ENCODE measurements at places on chromosomes 12 and 14.

DNA sequence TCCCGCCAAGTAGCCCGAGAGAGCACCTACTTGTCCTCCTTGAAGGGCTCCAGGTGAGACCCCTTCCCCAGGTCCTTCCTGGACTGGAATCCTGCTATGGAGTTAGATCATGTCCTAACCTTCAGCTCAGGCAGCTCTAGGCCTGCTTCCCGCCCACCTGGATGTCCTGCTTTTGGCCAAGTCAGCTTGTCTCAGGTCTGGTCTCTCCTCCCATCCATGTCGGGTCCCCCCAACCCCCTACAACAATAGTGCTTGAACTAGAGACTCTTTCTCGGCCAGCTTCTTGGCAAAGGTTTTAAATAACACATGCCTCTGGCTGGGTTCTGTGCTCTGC lies 3.6 kb downstream of the NAB2 start:
- DNase-seq: no peak

GRCh38 chr14:93954900-93955849 lies 21.2 kb downstream of the ASB2 start:
- DNase-seq: no peak

- DNase-seq: no peak
These were observed 73.2 kb downstream of the PLEKHG3 start for GRCh38 chr14:64777461-64777860.

GRCh38 chr12:4817880-4818279 lies 91.8 kb upstream of the KCNA1 start:
- no peak for DNase-seq

DNA sequence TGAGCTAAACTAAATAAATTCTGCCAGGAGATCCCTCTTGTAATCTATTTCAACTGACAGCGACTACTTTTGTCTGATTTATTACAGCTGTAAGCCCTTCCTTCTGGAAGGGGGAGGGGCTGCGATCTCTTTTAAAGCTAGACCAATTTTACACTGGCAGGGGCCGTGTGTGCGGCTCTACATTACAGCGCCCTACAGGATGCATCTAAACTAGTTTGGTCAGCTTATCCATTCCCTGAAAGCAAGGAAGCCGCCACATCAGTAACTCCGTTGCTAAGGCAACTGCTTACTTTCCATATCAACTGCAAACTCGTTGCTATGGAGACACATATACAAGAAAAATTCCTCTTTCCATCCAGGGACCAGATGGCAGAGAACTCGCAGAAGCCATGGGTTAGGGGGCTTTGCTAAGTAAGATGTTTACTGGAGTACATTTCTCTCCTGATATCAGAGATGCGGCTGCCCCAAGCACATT lies 17.4 kb downstream of the FOXN3 start:
- peak; percentile 76 for DNase-seq

- DNase-seq: no peak
These were observed 119.5 kb downstream of the PLEKHA5 start for GRCh38 chr12:19248929-19249602.

- DNase-seq: no peak
These were observed 37.7 kb downstream of the CCDC177 start for GRCh38 chr14:69536971-69537370.

GRCh38 chr14:75144944-75145343 lies 18.1 kb upstream of the NEK9 start:
- no peak for DNase-seq

DNA sequence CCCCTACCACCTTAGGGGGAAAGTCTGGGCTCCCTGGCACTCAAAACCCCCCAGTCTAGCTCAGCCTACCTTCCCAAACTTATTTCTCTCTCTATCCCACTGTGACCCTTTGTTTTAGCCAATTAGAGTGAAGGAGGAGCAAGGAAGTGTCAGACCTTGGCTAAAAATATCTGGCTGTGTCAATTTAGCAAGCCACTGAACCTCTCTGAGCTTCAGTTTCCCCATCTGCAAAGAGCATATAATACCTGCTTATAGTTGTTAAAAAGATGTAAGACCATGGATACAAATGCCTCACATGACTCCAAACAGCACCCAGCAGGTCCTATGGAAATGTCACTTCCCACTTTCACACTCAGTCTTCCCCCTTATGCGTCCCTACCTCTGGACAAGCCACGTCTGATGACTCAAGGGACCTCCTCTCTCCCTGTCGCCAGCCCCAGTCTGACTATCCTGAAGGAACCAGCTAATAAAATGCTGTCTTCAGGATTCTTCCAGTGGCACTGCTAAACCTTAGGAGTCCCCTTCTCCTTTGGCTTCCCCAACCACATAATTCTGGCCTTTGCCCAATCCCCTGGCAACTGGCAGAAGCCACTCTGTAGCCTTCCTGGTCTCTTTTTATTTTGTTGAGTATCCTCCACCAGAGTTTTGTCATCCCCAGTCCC lies 19.3 kb downstream of the FOXN3 start:
- DNase-seq: no peak

DNA sequence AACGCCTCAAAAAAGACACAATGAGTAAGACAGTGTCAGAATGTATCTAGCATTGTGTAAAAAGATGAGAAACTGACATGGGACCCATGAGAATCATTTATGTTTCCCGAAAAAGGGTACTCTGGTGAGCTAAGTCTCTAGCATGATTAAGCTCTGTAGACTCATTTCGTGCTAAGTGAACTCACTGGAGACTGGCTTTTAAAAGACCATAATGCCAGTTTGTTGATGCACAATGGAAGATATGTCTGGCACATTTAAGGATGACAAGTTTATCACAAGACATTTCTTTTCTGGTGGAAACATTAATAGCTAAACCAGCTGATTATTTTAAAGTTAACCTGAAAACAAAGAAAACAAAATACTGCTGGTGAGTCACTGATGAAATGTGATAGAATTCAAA lies 233.5 kb downstream of the SLC2A13 start:
- DNase-seq: no peak

DNA sequence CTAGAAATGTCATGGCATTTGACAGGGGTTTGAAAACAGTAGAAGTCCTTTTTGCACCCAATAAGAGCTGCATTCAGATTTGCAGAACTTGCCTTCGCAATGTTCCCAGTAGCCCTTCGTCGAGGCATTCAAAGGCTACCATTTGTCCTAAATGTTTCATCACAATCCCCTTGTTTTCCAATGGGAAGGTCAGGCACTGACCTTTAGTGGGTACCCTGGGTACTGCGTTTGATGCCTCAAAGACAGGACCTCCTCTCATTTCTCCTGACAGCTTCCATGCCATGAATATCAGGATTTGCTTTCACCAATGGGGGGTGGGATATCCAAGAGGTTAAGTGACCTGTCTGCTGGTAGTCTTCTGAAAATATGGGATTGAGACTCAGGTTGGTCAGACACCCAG lies 1063.1 kb downstream of the BCL11B start:
- DNase-seq: no peak

- DNase-seq: no peak
These were observed 23.5 kb downstream of the FGF23 start for GRCh38 chr12:4356041-4356327.

GRCh38 chr12:101372431-101372830 lies 35.1 kb downstream of the ARL1 start:
- no peak for DNase-seq

- DNase-seq: no peak
These were observed 137.8 kb downstream of the ADGRD1 start for GRCh38 chr12:131091413-131091975.

GRCh38 chr12:31897781-31898503 lies 61.3 kb upstream of the RESF1 start:
- DNase-seq: no peak

GRCh38 chr14:106826833-106827369 lies 1300.5 kb downstream of the TMEM121 start:
- DNase-seq: no peak

- DNase-seq: no peak
These were observed 49.4 kb downstream of the DPF3 start for GRCh38 chr14:72844524-72844923.

DNA sequence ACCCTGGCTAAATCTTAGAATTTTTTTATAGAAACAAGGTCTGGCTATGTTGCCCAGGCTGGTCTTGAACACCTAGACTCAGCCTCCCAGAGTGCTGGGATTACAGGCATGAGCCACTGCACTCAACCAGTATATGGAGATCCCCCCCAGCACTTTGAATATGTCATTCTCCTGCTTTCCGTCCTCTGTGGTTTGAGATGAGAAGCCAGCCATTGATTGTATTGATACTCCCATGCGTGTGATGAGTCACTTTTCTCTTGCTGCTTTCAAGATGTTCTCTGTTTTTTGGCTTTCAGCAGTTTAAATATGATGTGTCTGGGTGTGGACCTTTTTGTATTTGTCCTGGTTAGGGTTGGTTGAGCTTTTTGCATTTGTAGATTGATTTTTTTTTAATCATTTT lies 75.2 kb upstream of the DNM1L start:
- no peak for DNase-seq

All from AG04450 (cell line).